Stimulated activated CD8-positive, alpha-beta memory T cell treated with anti-CD3 and anti-CD28 coated beads, Interleukin-12 subunit alpha, Interleukin-12 subunit beta, amount 100 ng/mL, for 1 hour (primary cell): ENCODE measurements at places on chromosomes 13 and 19.

DNA sequence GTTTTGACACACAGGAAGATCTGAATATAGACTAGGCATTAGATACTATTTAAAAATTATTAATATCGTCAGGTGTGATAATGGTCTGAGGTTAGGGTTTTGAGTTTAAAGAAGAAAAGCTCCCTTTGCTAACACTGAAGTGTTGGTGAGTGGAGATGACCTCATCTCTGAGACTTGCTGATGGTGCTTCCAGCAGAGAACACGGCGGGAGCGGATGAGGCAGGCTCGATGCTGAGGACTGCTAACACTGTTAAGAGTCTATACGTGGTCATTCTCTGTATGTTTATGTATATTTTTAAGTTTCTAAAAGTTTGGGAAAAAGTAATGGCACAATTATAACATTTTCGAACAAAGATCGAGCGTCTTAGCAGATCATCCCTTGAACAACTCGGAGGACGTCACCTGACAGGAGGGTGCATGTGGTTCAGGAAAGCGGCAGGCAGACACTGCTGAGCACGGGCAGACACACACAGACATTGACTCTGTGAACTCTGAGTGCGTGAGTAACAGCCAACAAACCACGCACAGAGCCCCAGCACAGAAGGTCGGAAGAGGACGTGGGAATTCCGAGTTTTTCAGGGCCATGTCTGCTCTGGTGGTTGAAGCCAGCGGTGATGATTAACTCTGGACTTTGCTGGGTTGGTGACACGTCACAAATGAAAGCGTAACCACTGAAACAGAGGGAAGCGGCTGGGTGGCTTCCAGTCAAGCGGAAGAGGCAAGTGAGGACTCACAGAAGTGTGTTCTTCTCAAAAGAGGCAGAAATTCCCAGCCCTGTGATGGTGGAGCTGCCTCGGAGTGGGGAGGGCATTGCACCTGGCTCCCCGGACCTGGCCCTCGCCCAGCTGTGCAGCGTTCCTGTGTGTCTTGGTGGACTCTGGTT lies 91.9 kb upstream of the TEX29 start:
- DNase-seq: no peak

- no peak for DNase-seq
Measured at GRCh38 chr19:39596911-39597310, 5.4 kb upstream of the LGALS13 start.

- no peak for DNase-seq
Measured at GRCh38 chr13:45295536-45295935, 45.4 kb downstream of the TPT1 start.

DNA sequence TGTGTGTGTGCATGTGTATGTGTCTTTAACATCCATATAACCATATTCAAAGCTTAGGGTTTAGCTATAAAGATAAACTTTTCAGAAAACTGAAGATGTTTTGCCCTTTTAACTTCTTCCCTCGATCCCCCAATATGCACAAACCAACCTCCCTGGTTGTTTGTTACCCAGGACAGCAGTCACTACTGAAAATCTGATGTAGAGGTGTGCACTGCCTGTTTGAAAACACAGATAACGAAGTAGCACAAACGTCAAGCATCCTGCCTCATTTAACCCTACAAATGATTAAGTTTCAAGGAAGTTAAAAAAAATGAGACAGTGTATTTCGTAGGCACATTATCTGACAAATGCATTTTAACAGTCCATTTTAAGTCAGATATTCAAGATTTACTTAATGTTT lies 3.6 kb downstream of the TNFSF11 start:
- DNase-seq: no peak

DNA sequence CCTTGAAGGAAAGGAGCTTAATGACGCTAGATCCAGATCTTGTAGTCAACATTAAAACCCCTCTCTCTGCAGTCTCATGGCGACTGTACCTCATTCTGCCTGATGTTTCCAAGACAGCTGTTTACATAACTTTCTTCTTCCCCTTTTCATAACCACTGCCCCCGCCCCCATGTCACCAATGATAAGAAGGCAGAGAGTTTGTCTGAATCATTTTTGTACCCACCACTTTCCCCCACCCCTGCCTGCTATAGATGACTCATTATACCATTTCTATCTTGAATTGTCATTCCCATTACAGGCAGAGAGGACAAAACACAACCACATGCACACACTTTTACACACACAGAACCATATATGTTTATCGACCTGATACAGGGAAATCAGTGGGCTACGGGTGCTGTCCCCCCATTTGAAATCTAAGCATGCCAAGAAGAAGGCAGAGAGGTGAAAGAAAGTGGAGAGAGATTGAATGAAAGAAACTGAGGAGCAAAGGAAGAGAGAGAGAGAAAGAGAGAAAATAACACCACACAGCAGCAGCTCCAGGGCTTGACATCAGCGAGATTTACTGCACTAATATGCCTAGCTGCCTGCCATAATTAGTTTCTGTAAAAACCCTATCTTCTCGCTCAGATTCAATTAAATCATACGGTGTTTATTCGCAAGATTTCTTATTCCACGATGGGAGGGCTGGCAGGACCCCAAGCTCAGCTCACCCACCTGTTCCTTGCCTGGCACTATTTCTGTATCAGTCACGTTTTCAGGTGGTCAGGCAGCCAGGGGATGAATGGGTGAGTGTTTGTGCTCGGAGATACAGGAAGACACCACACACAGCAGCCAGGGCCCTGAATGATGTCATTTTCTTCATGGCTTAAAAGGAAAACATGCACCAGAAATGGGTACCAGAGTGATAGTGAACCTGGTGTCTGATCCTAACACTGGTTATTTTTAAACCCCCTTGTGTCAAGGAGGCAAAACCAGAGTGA lies 114.3 kb upstream of the SERP2 start:
- peak; percentile 59 for DNase-seq

DNA sequence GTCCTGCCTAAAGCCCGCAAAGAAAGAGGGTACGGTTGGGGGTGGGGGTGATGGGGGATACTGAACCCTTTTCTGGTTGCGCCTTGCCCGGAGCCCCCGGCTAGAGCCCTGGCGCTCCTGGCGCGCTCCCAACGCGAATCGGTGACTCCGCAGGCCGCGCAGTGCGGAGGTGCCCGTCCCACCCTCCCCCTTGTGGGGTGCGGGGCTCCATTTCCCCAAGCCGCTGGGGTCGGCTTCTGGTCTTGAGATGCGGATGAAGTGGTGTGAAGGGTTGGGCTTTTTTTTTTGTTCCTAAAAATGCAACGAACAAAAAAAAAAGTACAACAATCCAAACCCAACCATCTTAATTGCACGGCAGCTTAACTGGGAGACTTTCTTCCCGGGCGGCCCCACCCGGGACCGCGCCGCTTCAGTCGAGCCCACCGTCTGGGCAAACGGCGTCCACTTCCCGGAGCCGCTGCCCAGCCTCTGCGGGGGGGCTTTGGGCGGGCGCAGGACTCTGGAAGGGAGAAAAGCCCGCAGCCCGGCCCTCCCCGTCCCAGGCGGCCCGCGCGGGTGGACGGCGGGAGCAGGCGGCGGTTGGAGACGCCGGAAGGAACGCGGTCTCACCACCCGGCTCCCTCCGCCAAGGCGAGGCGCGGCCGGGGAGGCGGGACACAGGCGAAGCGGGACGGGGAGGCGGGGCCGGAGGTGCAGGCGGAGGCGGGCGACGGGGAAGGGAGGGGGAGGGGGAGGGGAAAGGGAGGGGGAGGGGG lies 504 bp upstream of the TRIM13 start:
- DNase-seq: peak; percentile 72

GRCh38 chr13:66723576-66723975 lies 506.6 kb downstream of the PCDH9 start:
- no peak for DNase-seq

DNA sequence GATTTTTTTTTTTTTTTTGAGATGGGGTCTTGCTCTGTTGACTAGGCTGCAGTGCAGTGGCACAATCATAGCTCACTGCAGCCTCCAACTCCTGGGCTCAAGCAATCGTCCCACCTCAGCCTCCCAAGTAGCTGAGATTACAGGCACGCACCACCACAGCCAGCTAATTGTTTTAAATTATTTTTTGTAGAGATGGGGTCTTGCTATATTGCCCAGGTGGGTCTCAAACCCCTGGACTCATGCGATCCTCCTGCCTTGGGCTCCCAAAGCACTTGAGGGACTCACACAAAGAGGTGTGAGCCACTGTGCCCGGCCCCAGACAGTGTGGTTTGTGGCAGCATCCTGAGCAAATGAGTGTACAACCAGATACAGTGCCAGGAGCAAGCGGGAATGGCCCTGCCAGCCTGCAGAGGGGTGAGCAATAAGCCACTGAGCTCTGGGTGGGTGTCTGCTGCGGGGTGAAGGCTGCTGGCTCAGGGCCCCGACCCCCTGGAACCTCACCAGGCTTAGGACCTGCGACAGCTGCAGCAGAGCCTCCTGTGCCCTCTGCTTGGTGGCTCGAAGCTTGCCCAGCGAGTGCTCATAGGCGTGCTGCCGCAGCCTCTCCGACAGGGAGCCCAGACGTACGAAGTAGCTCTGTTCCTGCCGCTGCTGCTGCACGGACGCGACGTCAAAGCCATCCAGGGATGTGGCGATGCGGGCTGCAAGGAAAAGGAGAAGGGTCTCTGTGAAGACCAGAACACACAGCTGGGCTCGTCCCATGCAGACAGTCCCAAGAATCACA lies 15.9 kb upstream of the TICAM1 start:
- no peak for DNase-seq

DNA sequence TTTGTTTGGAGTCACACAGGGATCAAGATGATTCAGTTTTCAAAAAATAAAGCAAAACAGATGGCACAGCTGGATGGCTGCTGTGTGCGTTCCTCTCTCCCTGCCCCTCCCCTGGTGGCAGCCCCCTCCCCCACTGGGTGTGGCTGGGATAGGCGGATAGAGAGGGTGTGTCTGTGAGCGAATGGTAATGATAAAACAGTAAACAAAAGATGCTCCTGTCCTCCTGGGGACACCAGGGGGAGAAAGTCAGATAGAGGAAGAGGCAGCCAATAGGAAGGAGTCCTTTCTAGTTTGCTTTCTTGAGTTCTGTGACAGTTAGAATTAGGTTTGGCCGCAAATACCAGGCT lies 6.5 kb downstream of the TMEM255B start:
- no peak for DNase-seq

DNA sequence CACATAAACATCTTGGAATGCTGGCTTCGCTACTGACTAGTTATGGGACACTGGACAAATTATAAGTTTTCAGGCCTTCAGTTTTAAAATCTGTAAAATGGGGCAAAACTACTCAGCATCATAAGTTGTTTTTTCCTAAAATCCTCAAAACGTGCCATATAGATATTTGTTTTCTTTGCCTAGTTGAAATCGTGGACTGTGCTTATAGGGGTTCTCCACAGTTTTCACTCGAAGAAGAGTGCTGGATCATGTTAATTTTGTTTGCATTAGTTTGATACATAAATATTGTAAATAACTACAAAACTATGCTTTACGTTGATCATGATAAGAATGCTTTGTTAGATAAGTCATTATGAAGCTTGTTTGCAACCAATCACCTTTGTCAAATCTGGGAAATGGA lies 313.4 kb downstream of the OXGR1 start:
- no peak for DNase-seq

GRCh38 chr13:100235311-100235901 lies 146.5 kb downstream of the PCCA start:
- DNase-seq: no peak

DNA sequence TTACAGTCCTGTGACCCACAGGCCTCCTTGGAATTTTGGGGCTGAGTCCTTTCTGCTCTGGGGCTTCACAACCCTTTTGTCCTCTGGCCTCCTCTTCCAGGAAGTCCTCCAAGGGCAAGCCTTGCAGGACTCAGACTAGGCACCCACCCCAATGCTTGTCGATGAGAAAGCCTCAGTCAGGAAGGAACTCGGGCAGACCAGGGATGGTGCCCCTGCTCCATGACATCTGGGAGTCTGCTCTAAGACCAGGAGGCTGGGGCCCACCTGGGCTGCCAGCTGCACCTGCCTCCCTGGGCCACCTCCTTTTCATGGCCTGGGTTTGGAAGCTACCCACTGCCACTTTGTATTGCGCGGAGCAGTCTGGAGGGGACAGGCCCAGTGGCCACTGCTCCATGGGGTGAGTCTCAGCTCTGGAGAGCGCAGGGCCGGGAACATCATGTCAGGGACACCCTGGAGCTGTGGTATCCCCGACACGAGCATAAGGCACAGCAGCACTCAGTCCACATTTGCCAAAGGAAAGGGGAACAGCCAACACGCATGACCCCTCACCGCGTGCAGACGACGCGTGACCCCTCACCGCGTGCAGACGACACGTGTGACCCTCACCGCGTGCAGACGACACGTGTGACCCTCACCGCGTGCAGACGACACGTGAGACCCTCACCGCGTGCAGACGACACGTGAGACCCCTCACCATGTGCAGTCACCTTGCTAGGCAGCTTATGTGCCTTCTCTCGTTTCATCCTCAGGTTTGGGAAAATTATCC lies 10.8 kb downstream of the C2CD4C start:
- DNase-seq: no peak

DNA sequence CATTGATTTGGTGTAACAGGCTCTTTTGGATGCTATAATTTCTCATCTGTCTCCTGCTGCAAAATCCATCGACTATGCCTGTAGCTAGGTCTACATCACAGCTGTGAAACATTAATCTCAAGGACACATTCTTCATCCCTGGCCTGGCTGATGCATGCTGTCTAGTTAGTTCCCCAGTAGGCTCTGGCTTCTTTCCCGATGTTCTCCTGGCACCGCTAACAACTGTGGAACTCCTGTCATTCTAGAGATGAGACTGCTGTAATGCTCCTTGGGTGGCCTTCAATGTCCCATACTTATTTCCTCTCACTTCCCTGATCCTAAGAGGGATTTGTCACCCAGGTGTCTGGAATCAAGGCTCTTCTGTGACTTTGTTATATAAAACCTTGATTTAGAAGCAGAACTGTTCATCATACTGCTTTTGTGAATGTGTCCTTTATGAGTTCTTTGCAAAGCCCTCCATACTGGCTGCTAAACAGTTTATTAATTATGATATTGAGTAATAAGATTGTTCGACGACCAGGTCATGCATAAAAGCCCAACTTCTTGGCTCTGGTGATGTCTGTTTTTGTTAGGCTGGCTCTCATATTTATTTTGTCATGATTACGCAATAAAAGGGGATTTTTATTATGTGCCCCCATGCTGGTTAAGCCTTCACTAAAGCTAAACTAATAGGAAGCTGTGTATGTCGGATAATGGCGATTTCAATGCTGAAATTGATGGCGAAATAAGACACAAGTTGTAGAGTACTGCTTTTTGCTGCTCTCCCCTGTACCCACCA lies 227.5 kb downstream of the DCT start:
- no peak for DNase-seq

- no peak for DNase-seq
Measured at GRCh38 chr13:76672420-76672819, 213.8 kb downstream of the KCTD12 start.

GRCh38 chr19:17183271-17183761 lies 31.8 kb upstream of the USE1 start:
- no peak for DNase-seq

DNA sequence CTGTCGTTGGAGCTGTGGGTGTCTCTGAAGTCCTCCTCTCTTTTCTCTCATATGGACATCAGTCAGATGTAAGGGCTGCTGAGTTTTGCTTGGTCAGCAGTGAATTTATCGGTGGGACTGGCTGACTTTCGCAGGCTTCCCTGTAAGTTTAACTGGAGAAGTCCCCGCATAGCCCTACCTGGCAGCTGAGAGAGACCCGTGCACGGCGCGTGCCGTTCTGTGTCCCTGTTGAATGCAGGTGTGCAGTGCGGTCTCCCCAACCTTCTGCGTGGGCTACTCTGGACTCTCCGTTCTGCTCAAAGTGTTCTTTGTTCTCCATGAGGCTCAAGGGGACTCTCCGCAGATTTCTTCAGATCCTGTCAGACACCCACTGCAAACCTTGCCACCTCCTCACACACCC lies 252.9 kb downstream of the COL4A1 start:
- no peak for DNase-seq

GRCh38 chr13:86098511-86098910 lies 299.3 kb upstream of the SLITRK6 start:
- no peak for DNase-seq

- DNase-seq: no peak
Measured at GRCh38 chr13:50375792-50376191, 360.5 kb downstream of the KCNRG start.
